Inflammatory macrophage (primary cell): ENCODE measurements at places on chromosomes 13 and 19.

DNA sequence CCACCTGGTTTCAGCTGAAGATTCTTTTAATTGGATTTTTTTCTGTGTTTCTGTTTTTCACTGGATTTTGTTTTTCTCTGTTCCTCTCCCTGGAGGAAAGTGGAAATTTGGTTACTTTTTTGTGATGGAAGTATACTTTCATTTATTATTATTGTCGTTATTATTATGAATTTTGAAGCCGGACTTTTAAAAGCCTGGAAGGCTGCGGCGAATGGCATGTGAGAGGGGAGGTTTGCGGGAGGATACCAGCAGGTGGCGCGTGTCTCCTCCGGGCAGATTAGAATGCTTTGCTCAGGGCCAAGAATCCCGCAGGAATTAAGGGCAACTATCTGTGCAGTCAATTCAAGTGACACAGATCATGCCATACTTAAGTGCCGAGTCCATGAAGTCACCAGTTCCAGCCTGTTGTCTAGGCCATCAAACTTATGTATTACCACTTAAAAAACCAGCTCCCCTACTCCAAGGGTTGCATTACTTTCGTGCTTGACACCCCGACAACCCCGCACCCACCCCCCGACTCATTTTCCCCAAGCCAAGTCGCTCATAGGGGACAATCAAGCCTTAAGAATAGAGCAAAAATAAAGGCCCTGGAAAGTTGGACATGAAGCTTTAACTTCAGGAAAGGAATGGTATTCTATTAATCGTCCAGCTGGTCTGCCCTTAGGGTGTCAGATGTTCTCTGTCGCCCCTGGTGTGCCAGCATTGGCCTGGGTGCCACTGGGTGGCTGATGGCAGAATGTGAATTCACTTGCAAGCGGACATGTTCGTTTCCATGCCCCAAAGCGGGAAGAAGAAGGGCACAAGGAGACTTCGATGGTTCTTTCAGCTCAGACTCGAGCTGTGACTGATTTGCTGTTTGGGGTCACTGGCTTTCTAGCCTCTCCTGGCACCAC lies 1.3 kb upstream of the LRCH1 start:
- peak; percentile 73 for DNase-seq

DNA sequence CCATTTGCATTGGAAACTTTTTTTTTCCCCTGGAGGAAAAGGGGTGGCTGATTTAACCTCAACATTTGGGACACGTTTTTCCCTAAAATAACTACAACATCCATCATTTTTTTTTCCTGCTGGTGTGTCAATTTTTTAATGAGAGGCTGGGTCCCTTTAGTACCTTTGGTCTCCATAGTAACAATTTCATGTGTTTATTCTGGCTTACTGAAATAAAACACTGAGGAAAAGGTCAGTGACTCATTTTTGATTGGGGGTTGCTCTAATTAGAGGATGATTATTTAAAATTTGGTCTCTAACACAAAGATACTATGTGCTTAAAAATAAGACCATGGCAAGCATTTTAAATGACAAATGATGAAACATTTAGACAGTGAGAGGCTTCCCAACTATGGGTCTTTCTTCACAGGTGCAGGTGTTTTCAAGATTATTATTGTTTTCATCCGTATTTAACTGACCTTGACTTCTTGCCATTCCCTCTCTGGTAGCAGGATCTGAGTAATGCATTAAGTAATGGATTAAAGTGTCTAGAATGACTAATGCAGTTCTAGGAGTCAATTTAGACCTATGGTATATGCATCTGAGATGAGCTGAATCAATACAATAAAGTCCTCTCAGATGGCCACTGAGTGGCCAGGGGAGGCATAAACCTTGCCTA lies 406.4 kb downstream of the KCNRG start:
- no peak for DNase-seq

- DNase-seq: no peak
Measured at GRCh38 chr13:53141336-53141735, 112.7 kb downstream of the OLFM4 start.

DNA sequence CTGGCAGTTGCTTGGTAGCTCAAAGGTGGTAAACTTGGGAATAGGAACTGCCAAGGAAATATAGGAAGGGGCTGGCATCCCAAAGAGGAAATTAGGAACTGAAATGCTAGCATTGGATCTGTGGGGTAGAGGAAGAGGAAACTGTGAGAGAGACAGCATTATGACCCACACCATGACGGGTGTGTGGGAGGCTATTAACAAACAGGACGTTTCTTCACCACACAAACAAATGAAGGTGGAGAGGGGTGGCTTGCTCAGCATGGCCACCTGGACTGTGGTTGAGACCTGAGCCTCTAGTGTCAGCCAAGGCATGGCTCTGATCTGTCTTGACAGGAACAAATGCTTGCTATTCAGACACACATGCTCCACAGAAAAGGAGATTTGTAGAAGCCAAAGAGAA lies 178.2 kb downstream of the B3GLCT start:
- DNase-seq: peak; percentile 33

DNA sequence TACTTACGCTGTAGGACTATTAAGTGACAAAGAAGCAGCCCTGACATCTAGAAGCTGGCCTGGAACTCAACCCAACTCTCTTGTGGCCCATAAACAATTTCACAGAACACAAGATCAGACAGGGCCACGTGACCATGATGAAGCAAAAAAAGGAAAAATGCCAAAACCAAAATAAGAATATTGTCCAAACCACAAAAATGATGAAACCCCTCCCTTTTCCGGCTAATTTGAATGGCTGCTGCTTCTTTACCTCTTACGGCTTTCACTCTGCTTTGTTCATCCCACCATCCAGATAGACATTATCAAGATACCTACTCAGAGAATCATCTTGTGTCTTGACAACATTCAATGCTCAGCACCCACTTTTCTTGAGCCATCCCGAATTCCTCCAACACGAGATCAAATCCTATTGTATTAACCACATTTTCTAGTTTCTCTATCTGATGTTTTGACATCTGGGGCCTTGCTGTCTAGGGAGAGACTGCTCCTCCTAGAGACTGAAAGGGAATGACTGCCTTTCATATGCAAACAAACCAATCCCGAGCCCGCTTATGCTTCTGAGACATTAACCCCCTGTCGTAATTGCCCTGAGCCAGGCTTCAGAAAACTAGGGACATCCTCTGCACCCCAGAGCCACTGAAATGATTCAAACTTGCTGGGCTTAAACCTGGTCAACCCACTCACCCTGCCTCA lies 186.3 kb downstream of the TDRD3 start:
- no peak for DNase-seq

DNA sequence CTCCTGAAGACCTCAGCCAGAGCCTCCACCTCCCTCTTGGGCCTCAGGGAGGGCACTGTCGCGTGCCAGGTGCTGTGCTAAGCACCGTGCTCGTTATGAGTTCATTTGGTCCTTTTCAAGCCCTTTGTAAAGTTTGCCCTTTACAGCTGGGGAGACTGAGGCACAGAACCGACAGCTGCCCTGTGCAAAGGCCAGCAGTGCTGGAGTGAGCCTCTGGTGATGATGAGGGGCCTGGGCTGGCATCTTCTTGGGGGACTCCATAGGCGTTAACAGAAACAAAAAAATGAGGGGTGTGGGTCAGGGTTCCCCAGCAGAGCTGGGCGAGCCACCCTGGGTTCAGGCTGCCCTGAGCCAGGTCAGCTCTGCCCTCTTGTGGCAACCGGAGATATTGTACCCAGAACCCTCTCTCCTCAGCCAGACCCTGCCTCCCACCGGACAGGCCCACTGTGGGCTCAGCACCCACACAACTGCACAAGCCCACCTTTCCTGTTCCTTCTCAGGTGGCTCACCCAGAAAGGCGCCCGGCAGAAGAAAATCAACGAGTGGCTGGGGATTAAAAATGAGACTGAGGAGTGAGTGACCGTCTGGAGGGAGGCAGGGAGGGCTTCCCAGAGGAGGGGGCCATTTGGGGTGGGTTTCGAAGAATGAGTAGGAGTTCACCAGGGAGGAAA lies 5.5 kb upstream of the IFI30 start:
- DNase-seq: peak; percentile 56
